Neural crest cell (in vitro differentiated cells): ENCODE measurements at places on chromosomes 7 and 10.

GRCh38 chr7:27103489-27104226, 1.2 kb upstream of the HOXA2 start:
- H3K27ac ChIP-seq = peak overlapping the region; percentile 97
- H3K4me1 ChIP-seq = peaks cover 86% of the 10 kb centered on the region
- H3K36me3 ChIP-seq = peaks cover 28% of the 10 kb centered on the region
- peak overlapping the region; percentile 99 for H3K4me3 ChIP-seq

DNA sequence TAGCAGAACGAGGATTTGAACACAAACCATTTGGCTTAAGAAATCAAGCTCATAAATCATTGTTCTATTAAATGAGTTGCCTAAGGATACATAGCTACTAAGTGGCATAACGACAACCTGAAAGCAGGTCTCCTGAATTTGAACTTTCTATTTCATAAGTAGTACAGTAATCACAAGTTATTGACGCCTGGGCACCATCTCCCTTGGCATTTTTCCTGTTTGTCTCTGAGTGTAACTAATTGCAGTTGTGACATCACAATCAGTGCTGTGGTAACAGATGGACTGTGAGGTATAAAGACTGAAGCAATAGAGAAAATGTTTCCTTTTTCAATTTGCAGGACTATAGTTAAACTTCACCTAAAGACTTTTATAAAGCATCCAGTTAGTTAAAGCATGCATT, 6.4 kb upstream of the CSTF2T start:
- DNase-seq = no peak
- no peak overlapping the region for H3K4me3 ChIP-seq
- no peaks in the 10 kb centered on the region for H3K36me3 ChIP-seq
- no peak overlapping the region for H3K27ac ChIP-seq
- no peaks in the 10 kb centered on the region for H3K4me1 ChIP-seq

DNA sequence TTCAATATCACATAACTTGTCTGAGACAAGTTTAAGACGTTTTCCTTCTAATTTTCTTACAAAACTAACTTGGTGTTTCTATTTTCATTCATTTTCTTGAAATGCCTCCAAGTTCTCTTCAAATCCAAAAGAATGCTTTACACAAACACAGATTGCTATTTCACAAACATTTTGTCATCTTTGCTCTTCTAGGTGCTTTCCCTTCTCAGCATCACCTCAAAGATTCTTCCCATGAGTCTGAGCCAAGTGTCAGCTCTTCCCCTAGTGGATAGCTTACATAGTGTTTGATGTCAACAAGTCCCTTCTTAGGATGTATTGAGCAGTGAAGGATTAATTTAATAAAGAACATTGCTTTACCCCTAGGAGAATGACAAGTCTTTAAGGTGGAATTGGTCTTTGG, 38.1 kb upstream of the SEMA3A start:
- peaks cover 4% of the 10 kb centered on the region for H3K4me1 ChIP-seq
- H3K4me3 ChIP-seq = no peak overlapping the region
- DNase-seq = no peak
- H3K27me3 ChIP-seq = no peaks in the 10 kb centered on the region
- no peak overlapping the region for H3K27ac ChIP-seq

- H3K4me3 ChIP-seq = peak overlapping the region; percentile 13
- no peak for DNase-seq
Measured at GRCh38 chr7:128022631-128023532, 8.4 kb downstream of the LRRC4 start.

GRCh38 chr7:5413449-5413786, 10.2 kb downstream of the TNRC18 start:
- peaks cover 17% of the 10 kb centered on the region for H3K36me3 ChIP-seq
- H3K27ac ChIP-seq = peak overlapping the region; percentile 78
- peak overlapping the region; percentile 34 for H3K4me3 ChIP-seq
- no peak for DNase-seq

DNA sequence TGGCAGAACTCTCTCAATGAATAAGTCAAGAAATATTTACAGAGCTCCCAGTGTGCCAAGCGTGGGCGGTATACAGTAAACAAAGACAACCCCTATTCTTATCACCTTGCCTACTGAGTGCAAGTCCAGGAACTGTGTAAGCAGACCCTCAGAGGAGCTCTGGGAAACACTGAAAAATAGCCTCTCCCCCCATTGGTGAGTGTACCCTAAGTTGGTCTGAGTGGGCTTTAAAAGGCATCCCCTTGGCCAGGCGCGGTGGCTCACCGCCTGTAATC, 1.2 kb downstream of the DYDC2 start:
- H3K4me3 ChIP-seq = peak overlapping the region; percentile 95
- peaks cover 15% of the 10 kb centered on the region for H3K4me1 ChIP-seq
- H3K36me3 ChIP-seq = peaks cover 2% of the 10 kb centered on the region
- peaks cover 18% of the 10 kb centered on the region for H3K27me3 ChIP-seq

GRCh38 chr7:37117292-37117691, 331.4 kb downstream of the ELMO1 start:
- no peak overlapping the region for H3K27ac ChIP-seq
- peaks cover 21% of the 10 kb centered on the region for H3K4me1 ChIP-seq
- peaks cover 6% of the 10 kb centered on the region for H3K36me3 ChIP-seq
- DNase-seq = no peak

DNA sequence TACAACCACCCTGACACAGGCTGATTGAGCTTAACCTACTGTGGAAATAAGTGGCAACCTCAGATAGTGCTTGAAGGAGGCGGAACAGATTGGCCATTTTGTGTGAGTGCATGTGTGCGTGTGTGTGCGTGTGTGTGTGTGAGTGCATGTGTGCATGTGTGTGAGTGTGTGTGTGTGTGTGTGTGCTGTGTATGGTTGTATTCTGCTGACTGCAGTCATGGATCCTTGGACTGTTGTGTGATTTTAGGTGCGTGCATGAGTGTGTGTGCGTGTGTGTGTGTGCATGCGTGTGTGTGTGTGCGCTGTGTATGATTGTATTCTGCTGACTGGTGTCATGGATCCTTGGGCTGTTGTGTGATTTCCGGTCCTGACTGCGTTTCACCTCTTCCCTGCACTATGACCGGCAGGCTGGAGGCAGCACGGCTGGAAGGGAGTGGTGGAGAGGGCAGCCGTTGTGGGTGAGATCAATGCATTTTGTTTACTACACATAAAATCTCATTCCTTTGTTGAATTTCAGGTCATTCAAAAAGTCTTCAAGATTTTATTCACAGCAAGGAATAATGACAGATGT, 6.3 kb downstream of the IQCE start:
- H3K36me3 ChIP-seq = no peaks in the 10 kb centered on the region
- no peak overlapping the region for H3K27ac ChIP-seq
- no peak overlapping the region for H3K4me3 ChIP-seq
- peaks cover 34% of the 10 kb centered on the region for H3K4me1 ChIP-seq
- H3K27me3 ChIP-seq = no peaks in the 10 kb centered on the region
- DNase-seq = no peak

DNA sequence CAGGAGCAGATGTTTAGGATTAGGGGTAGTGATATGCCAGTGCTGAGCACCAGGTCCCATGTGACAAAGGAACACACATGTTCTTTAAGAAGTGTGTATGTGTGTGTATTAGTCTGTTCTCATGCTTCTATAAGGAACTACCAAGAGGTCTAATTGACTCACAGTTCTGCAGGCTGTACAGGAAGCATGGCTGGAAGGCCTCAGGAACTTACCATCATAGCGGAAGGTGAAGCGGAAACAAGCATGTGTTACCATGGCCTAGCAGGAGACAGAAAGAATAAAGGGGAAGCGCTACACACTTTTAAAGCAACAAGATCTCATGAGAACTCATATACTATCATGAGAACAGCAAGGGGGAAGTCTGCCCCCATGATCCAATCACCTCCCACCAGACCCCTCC, 22.8 kb upstream of the PDZD8 start:
- no peak overlapping the region for H3K27ac ChIP-seq
- H3K4me3 ChIP-seq = no peak overlapping the region
- H3K36me3 ChIP-seq = no peaks in the 10 kb centered on the region
- no peak for DNase-seq

DNA sequence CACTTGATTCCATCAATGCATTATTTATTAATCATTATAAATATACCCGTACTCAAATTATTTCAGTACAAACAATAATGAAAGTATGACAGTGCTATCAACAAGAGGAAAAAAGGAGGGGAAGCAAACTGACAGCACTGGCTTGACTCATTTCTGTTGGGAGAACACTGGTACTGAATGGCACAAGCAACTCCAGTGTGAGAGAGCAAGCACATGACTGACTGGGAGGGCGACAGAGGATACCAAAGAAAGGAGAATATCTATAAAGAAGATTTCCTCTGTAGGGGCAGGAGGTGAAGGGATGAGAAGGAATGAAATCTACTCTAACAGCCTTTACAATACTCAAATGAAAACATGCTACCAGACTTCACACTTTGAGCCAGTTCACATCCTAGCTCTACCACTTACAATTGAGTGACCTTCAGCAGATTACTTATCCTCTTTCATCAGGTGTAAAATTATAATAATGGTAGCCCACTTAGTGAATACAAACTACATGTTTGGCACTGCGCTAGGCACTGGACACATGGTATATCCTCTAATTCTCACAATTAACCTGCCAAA, 1.5 kb downstream of the USP54 start:
- no peak overlapping the region for H3K27ac ChIP-seq
- no peaks in the 10 kb centered on the region for H3K27me3 ChIP-seq
- peaks cover 10% of the 10 kb centered on the region for H3K36me3 ChIP-seq

- H3K36me3 ChIP-seq = no peaks in the 10 kb centered on the region
- peak; percentile 88 for DNase-seq
- H3K4me1 ChIP-seq = peaks cover 36% of the 10 kb centered on the region
- H3K27me3 ChIP-seq = no peaks in the 10 kb centered on the region
- peak overlapping the region; percentile 100 for H3K4me3 ChIP-seq
- H3K27ac ChIP-seq = peak overlapping the region; percentile 60
Measured at GRCh38 chr10:110918269-110918642, 724 bp downstream of the BBIP1 start.

DNA sequence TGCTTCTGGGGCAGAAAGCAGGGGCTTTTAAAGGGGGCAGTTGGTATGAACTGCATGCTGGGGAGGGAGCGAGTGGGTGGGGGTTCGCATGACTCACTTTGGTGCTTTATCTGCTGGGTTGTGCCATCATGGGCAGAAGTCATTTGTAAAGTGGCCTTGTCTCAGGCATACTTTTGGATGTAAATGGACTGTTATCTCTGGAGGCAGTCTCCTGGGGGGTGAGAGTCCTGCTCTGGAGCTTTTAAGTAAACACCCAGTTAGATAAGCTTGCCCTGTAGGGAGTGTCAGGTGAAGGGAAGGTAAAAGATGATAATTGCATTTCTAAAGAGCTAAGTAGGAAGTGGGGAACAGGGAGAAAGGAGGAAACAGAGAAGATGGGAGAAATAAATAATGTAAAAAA, 1.6 kb upstream of the GSTO1 start:
- no peak overlapping the region for H3K27ac ChIP-seq
- H3K27me3 ChIP-seq = peaks cover 17% of the 10 kb centered on the region
- peak overlapping the region; percentile 93 for H3K4me3 ChIP-seq
- no peak for DNase-seq
- peaks cover 37% of the 10 kb centered on the region for H3K4me1 ChIP-seq

DNA sequence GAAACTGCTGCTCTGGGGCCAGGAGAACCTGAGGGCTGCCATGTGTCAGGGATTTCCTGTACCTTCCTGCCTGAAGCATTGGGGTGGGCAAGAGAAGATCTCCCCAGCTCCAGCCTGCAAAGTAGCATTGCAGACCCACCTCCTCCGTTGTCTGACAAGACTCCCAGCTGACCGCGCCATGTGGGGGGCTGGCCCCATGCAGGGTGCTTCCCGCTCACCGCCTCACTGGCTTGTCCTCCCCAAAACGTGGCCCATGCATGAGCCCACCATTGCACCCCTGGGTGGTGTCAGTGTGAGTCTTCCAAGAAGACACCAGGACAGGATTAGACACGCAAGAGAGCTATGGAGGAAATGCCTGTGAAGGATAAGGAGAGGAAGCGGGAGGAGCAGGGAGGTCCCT, 68.3 kb downstream of the ABRAXAS2 start:
- no peaks in the 10 kb centered on the region for H3K27me3 ChIP-seq
- H3K36me3 ChIP-seq = no peaks in the 10 kb centered on the region
- H3K4me3 ChIP-seq = no peak overlapping the region
- peak overlapping the region; percentile 54 for H3K27ac ChIP-seq

DNA sequence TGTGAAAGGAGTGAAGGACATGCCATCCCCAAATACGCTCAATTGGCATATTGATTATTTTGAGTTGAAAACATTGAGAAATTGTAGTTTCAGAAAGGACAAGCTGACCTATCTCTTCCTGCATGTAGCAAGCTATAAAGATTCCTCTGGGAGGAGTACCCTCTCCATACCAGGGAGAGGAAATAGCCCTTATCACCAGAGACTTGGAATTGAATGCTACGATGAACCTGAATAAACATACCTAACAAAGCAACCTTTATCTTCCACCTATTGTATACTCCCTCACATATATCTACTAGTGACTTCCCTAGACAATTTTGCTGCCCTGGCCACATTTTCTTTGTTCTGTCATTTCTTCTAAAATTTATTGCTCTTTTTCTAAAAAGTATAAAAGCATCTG, 150.2 kb upstream of the EEPD1 start:
- no peaks in the 10 kb centered on the region for H3K4me1 ChIP-seq
- no peak overlapping the region for H3K4me3 ChIP-seq
- no peak for DNase-seq
- no peaks in the 10 kb centered on the region for H3K36me3 ChIP-seq
- no peaks in the 10 kb centered on the region for H3K27me3 ChIP-seq

DNA sequence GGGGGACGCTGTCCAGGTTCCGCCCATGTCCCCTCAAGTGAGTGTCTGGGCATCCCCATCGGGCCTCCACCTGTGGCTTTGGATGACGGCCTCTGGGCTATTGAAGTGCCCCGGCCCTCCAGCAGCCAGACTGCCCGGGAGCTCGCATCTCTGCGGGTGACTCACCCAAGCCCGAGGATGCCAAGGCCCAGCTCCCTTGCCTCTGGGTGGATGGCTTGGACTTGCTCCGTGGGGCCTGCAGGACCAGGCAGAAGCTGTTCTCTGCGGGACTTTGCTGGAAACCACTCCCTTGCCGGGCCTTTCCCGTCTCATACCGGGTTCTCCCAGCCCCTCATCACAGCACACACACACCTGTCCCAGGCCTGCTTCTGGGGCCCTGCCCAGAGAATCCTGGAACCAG, 22.4 kb downstream of the DPYSL4 start:
- no peaks in the 10 kb centered on the region for H3K4me1 ChIP-seq
- no peak overlapping the region for H3K27ac ChIP-seq
- no peaks in the 10 kb centered on the region for H3K27me3 ChIP-seq
- no peak for DNase-seq

DNA sequence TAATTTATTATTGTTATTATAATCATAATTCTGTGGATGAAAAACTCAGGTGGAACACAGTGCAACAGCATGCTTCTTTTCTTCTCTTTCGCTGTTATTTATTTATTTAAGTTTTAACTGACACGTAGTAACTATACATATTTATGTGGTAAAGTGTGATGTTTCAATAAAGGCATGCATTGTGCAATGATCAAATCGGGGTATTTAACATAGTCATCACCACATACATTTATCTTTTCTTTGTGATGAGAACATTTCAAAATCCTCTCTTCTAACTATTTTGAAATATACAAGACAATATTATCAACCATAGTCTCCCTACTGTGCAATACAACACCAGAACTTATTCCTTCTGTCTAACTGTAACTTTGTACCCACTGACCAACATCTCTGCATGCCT, 152.5 kb upstream of the LYZL1 start:
- H3K36me3 ChIP-seq = no peaks in the 10 kb centered on the region
- H3K4me3 ChIP-seq = no peak overlapping the region
- DNase-seq = no peak
- H3K4me1 ChIP-seq = peaks cover 35% of the 10 kb centered on the region

GRCh38 chr10:15251791-15252380, 83.4 kb upstream of the NMT2 start:
- DNase-seq = no peak
- no peak overlapping the region for H3K4me3 ChIP-seq
- H3K27ac ChIP-seq = no peak overlapping the region
- no peaks in the 10 kb centered on the region for H3K27me3 ChIP-seq
- peaks cover 9% of the 10 kb centered on the region for H3K36me3 ChIP-seq
